ENCODE measurements at places on chromosomes 7 and 10. TPM values are rescaled to one million over a fixed set of nuclear protein-coding genes. Genes with fewer than 3 reads are reported as not detected.

DNA sequence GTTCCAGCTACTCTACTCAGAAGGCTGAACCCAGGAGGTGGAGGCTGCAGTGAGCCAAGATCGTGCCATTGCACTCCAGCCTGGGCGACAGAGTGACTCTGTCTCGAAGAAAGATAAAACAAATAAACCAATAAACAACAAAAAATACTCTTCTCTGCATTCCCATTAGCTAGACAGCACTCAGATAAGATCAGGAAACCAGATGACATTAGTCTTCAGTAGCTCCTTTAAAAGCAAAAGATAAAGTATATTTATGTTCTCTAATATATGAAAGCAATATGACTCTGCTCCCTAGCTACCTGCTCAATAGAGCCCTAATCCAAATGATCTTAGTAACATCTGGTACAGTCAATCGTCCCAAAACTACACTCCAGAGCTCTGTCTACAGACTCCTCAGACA is 212.9 kb downstream of the ELMO1 start:
- DNase-seq = no peak

GRCh38 chr7:7976677-7977076 is 8.1 kb downstream of the GLCCI1 start:
- DNase-seq = no peak

GRCh38 chr7:157329447-157329846 is 7.4 kb upstream of the DNAJB6 start:
- no peak for DNase-seq

- no peak for DNase-seq
Observed at GRCh38 chr10:4670737-4671136, 155.3 kb upstream of the AKR1E2 start.

- no peak for DNase-seq
Observed at GRCh38 chr10:113644185-113645120, 19.4 kb downstream of the NRAP start.

GRCh38 chr7:4714161-4714700 is 32.1 kb downstream of the FOXK1 start:
- DNase-seq = no peak

- no peak for DNase-seq
Observed at GRCh38 chr10:120607016-120607709, 150.1 kb downstream of the PLPP4 start.

DNA sequence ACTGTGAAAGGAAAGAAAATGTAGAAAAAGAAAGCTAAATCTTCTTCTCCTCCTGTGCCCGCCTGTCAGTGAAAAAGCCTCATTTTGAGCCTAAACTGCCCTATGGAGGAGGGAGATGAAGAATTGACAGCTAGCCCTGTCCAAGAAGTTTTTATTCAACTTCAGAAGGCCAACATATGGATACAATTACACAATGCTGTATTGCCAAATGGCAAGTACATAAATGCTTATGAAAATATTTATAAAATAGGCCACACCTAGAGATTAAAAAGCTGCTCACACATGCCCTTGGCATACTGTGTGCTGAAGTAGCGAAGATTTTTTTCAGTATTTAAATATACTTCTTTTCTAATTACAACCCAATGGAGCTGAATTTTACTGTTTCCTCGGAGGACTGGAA is 65.1 kb upstream of the NEBL start:
- no peak for DNase-seq

DNA sequence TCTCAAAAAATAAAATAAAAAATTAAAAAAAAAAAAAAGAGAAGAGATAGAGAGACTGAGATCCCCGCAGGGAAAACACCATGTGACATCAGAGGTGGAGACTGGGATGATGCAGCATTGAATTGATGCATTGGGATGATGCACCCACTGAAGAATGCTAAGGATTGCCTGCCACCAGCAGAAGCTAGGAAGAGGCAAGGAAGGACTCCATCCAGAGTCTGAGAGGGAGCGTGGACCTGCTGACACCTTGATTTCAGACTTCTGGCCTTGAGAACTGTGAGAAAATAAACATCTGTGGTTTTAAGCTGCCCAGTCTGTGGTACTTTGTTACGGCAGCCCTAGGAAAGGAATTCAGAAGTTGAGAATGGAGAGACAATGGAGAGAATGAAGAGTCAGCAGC is 89.8 kb upstream of the PRPS1L1 start:
- no peak for DNase-seq

- no peak for DNase-seq
Observed at GRCh38 chr7:127177156-127177555, 75.6 kb downstream of the GRM8 start.

DNA sequence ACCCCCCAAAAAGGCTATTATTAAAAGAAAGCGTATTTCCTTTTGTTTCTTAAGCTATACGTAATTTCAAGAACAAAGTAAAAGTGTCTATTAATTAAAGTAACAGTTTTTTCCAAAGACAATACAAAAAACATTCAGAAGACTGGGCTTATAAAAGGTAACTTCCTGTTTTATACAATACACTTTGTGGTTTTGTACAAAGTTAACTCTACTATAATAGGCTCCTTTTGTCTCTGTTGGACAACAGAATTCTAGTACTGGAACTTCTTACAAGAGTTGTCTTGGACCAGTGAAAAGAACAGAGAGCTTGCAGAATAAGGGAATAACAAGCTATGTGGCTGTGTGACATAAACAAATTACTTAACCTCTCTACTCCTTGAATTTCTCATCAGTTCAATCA is 21.5 kb downstream of the SFMBT2 start:
- no peak for DNase-seq

DNA sequence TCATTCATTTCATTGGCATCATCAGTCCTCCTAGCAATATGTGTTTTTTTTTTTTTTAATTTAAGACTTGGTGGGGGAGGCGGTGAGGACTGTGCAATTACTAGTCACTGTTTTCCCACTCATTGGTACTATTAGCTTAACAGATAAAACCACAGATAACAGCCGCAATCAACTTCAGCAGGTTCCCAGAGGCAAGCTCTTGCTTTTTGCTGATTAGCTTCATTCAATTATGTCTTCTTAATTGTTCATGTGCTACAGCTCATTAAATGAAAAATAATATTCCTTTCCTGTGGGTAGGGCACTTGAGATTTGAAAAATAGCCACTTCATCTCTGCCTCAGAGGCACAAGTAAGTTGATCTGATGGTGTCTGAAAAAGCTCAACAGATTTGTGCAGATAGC is 215.5 kb downstream of the PCDH15 start:
- DNase-seq = no peak

DNA sequence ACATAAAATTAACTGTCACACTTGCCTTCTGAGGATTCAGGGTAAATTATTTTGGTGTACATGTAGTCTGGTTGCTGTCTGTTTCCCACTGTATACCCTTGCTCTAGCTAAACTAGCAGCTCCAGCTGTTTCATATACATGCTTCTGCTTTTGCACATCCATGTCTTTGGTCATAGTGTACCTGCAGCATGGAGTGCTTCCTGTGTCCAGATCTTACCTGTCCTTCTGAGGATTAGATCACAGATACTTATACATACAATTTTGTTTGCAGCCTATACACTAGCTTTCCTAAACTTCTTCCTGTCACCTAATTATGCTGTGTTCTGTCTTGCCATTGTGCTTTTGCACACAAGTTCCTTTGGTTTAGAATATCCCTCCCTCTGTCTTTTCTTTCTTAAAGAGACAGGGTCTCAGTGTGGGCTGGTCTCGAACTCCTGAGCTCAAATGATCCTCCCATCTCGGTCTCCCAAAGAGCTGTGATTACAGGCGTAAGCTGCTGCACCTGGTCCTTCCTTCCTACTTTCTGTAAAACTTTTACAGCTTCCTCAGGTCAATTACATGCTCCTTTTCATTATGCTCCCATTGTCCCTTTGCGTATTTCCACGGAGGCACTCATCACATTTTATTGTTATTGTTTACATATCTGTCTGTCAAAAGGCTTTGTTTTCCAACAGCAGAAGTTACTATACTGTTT is 33.8 kb downstream of the TPST1 start:
- no peak for DNase-seq

DNA sequence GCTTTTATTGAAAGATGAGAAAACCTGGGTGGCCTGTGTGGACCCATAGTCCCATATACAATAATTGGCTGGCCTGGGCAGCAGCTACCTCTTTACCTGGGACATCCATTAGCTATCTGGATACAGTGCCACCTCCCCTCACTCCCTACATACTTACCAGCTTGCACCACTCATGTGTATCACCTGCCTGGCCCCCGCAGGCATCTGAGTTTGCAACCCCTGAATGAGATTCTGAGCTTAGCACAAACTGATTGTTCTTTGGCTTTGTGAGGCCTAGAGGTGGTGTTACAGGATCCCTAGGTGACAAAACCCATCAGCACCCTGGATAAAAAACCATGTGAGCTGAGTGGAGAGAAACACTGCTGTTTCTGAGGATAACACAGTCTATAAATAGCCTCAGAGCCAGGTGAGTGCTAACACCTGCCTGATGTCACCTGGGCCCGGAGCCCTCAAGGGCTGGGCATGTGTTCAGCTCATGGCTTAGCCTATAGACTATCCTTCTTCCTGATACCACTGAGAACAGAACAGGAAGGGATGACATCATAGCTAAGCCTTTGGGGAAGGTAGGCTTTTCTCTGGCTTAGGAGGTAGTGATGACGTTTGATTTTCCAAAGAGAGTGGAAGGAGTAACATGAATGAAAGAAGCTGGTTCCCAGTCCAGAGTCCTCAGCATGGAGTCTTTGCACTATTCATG is 2.6 kb upstream of the PPIF start:
- no peak for DNase-seq

DNA sequence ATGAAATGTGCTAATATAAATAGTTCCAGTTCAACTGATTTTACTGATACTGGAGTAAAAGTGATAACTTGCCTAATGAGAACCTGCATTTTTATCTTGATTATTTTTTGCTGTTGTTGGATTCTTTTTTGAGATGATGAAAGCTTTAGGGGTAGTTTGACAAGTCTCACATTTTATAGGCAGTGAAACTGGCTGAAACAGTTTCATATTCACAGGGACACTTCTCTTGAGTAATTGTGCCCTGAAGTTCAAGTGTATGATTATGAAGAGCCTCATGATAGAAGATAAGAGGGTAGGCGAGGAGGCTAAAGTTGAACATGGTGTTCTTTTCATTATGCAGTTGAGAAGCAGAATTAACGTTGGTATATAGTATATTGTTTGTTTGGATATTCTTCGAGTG is 5.1 kb downstream of the AUTS2 start:
- DNase-seq = no peak

- DNase-seq = no peak
Observed at GRCh38 chr10:94211169-94211510, 151.6 kb downstream of the NOC3L start.

- DNase-seq = no peak
Observed at GRCh38 chr10:100664316-100665149, 80.8 kb upstream of the PAX2 start.

DNA sequence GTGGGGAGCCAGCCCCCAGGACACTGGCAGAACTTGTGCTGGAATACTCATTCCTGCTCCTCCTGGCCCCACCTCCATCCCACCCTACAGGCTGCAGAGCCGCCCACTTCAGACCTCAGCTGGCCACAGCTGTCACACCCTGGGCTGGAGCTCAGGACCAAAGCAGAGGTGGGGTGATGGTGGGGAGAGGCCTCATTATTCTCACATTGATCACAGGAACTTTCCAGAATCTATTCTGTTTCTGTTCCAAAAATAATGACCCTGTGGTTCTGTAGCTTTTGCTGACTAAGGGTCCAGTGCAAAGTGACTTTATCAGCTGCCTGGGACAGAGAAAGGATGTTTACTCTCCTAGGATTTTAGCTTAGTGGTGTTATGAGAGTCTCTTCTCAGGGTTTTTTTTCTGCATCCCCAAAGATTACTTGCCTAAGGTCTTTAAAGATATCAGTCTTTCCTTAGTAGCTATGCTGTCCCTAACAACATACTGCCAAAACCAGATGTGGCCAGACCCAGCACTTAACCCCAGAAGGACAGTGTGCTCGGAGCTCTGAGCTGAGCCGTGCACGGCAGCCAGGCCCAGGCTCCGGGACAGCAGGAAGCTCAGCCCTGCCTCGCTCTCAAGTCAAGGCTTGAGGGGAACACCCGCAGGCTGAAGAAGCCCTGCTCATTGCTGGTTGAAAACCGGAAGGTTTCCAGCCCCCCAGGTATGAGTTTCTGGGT is 223.3 kb downstream of the MLLT10 start:
- DNase-seq = no peak

DNA sequence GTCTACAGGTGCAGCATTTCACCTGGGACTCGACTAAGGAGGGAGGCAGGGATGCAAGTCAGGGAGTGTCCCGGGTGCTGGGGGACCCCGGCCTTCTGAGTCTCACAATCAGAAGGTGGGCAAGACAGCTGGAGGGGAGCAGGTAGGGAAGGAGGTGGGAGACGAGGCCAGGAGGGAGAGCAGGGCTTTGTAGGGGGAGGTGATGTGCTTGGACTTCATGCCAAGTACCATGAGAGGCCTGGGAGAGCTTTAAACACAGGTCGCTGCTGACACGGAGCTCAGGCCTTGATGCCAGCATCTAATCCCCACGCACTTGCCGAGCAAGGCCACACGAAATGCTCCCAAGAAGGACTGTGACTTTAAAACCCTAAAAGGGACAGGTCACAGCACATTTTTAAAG is 244.7 kb downstream of the ADARB2 start:
- DNase-seq = no peak

- DNase-seq = no peak
Observed at GRCh38 chr7:103731169-103731568, 258.3 kb downstream of the RELN start.

Gene PLXNA4
- 17.6 TPM for total RNA-seq

Gene CREM
- total RNA-seq = 63.7 TPM

Gene SUN3
- total RNA-seq = not detected

Gene MINDY3
- 16.7 TPM for total RNA-seq

Gene NPC1L1
- total RNA-seq = 0.05 TPM

Gene INA
- not detected for total RNA-seq

Gene CTTNBP2
- total RNA-seq = 1.5 TPM

Gene DPP6
- 0.19 TPM for total RNA-seq

Gene CUEDC2
- total RNA-seq = 84.5 TPM

Gene UCN3
- total RNA-seq = not detected

All from Right ventricle myocardium inferior (tissue), 1 donor.